Mucosa of descending colon (tissue), 3 donors: ENCODE measurements at places on chromosomes 3 and 15. TPM values are rescaled to one million over a fixed set of nuclear protein-coding genes. Genes with fewer than 3 reads are reported as not detected.

- no peak for DNase-seq
Measured at GRCh38 chr3:78893161-78893560, 874.6 kb downstream of the ROBO1 start.

- no peak for DNase-seq
Measured at GRCh38 chr15:94610069-94610468, 378.7 kb downstream of the MCTP2 start.

GRCh38 chr3:4843619-4844018 lies 135.6 kb upstream of the BHLHE40 start:
- no peak for DNase-seq

GRCh38 chr15:77622934-77623754 lies 9.6 kb downstream of the LINGO1 start:
- no peak for DNase-seq

TBC1D2B gene
- 65.6 TPM for total RNA-seq

DUOXA2 gene
- total RNA-seq: 1.2 TPM

GATM gene
- total RNA-seq: 21.2 TPM
